ENCODE measurements at places on chromosomes 1 and 21.

DNA sequence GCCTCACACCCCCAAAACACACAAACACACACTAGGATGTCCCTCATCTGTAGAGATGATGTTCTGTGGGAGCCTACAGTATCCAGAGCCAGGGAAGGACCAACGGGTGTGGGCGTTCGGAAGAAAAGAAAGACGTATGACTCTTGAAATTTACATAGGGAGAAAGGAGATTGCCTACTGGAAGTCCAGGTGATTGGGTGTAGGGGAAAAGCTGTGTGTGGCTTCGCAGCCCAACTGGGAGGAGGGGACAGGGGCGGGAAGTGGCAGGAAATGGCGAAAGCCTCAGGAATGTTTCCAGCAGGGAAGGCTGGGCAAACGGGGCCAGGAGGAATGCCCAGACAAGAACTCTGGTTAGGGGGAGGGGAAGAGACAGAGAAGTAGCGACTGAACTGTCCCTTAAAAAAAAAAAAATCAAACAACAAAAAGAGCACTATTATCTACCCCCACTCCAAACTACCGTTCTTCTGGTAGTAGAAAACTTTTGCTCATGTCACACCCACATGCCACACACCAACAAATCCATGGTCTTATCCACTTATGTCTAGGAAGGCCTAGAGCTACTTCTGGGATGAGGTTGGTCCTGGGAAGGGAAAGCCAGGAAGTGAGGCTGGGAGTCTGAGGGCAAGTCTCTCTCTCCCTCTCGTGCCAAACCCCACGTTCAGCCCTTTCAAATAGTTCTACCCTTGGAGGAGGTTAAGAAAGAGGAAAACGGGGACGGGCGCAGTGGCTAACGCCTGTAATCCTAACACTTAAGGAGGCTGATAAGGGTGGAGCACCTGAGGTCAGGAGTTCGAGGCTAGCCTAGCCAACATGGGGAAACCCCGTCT, 1.8 kb upstream of the CKS1B start:
- peak; percentile 89 for DNase-seq
- H3K27ac ChIP-seq, result peak overlapping the region; percentile 93
- peaks cover 50% of the 10 kb centered on the region for H3K4me1 ChIP-seq
- peak overlapping the region; percentile 63 for H3K4me3 ChIP-seq

- no peaks in the 10 kb centered on the region for H3K4me1 ChIP-seq
- no peaks in the 10 kb centered on the region for H3K36me3 ChIP-seq
- H3K27me3 ChIP-seq, result no peaks in the 10 kb centered on the region
- no peak for DNase-seq
Observed at GRCh38 chr1:96002969-96003964, 718.3 kb upstream of the PTBP2 start.

DNA sequence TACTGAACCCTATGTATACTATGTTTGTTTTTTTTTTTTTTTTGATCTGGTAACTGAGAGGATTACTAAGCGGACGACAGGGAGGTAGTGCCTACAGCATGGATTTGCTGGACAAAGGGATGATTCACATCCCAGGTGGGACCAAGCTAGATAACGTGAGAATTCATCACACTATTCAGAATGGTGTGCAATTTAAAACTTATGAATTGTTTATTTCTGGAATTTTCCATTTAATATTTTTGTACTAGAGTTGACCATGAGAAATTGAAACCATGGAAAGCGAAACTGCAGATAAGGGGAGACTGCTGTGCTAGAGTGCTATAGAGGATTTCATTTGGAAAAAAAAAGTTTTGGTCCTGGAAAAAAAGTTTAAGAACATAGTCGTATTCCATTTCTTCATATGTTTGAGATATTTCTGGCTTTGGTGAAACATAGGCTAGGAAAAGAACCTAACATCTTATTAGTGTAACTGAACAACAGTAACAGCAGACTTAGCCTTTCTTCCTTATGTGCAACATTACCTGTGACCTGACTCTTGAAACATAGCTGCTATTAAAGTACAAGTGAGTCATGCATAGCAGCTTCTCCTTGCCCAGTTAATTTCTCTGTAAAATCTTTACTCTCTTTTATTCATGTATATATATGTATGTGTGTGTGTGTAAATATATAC, 202.5 kb downstream of the FGGY start:
- no peak overlapping the region for H3K4me3 ChIP-seq
- H3K4me1 ChIP-seq, result peaks cover 5% of the 10 kb centered on the region
- no peak overlapping the region for H3K27ac ChIP-seq
- H3K27me3 ChIP-seq, result no peaks in the 10 kb centered on the region

DNA sequence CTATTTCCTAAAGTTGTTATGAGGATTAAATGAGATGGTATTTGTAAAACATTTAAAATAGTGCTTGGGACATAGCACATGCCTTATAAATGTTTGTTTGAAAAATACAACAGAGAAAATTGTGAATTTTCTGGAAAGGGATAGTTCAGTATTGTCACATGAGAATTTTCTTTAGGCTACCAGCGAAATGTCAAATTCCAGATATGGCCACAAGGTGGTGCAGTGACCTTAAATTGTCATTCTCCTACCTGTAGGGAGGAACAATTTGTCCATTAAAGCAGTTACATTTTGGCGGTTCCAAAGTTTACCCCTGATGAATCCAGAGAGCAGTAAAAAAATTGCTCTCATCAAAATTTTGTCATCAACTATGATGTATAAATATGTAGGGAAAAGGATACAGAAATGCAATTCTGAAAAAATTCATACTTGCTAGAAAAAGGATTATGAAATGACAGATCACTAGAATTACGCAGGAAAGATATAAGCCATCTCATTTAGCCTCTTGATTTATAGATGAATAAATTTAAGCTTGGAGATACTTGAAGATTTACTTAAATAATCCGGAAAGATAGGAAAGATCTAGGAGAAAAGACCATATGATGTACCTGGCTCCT, 50.2 kb upstream of the TSHB start:
- no peak overlapping the region for H3K27ac ChIP-seq
- DNase-seq, result no peak
- H3K4me3 ChIP-seq, result no peak overlapping the region
- no peaks in the 10 kb centered on the region for H3K4me1 ChIP-seq
- H3K36me3 ChIP-seq, result no peaks in the 10 kb centered on the region
